ENCODE measurements at places on chromosomes 7 and 10.

DNA sequence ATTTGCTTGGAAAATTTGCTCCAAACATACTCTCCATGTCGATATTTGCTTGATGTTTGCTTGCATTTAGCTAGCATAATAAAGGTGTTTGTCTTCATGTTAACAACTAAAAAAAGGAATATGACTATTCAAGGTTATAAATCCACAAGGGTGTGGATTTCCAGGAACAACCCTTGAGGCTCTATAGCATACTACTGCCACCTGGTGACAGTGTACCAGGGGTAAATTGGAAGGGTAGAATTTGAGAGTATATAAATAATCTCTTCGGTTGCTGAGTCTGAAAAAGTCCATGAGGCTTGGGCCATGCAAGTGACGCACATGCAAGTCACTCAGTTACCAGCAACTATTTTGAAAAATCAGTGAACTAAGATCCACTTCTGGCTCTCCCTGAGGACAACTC lies 68.4 kb downstream of the SLIT1 start:
- no peak overlapping the region for H3K4me3 ChIP-seq
- no peaks in the 10 kb centered on the region for H3K36me3 ChIP-seq
- H3K27ac ChIP-seq, result no peak overlapping the region

GRCh38 chr7:134337980-134338379 lies 21.2 kb upstream of the SLC35B4 start:
- H3K27me3 ChIP-seq, result no peaks in the 10 kb centered on the region
- no peak for DNase-seq
- H3K36me3 ChIP-seq, result no peaks in the 10 kb centered on the region
- no peak overlapping the region for H3K4me3 ChIP-seq
- H3K27ac ChIP-seq, result no peak overlapping the region

GRCh38 chr10:8539056-8539455 lies 484.6 kb downstream of the GATA3 start:
- no peak for DNase-seq
- H3K4me1 ChIP-seq, result no peaks in the 10 kb centered on the region
- no peak overlapping the region for H3K27ac ChIP-seq
- H3K36me3 ChIP-seq, result no peaks in the 10 kb centered on the region
- H3K27me3 ChIP-seq, result no peaks in the 10 kb centered on the region

GRCh38 chr10:91247360-91248111 lies 27.1 kb downstream of the PCGF5 start:
- peaks cover 5% of the 10 kb centered on the region for H3K36me3 ChIP-seq
- peaks cover 13% of the 10 kb centered on the region for H3K4me1 ChIP-seq
- H3K27ac ChIP-seq, result no peak overlapping the region
- no peaks in the 10 kb centered on the region for H3K27me3 ChIP-seq
- no peak for DNase-seq
- H3K4me3 ChIP-seq, result no peak overlapping the region

DNA sequence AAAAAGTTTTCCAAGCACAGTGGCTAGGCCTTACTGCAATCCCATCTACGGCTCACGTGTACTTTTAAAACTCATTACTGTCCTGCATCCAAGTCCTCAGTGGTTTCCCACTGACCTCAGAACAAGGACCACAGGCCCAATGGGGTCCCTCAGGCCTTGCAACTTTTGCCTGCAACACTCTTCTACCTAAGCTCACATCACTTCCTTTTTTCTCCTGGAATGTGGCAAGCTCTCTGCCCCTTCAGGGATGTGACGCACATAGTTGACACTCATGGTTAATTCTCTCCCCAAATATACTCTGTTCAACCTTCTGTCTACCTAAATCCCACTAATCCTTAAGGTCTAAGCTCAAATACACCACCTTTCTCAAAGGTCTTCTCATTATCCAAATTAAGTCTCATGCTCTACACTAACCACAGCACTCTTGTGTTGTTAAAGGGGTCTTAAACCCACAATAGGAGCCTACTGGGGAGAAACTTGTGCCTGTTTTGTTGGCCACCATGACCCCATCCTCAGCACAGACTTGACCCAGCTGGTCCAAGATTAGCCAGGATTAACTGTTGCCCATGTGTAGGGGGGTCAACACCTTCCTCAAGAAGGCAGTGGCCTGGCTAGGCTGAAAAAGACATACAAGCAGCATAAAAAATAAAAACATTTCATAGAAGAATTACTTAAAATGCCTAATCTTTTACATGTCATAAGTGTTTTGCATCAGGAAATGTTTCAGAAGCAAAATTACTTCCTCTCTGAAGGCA lies 15.2 kb downstream of the HNRNPF start:
- H3K27ac ChIP-seq, result peak overlapping the region; percentile 6
- H3K4me1 ChIP-seq, result peaks cover 12% of the 10 kb centered on the region
- no peak for DNase-seq
- H3K36me3 ChIP-seq, result peaks cover 27% of the 10 kb centered on the region
- H3K27me3 ChIP-seq, result no peaks in the 10 kb centered on the region

GRCh38 chr7:150953061-150953997 lies 24.8 kb downstream of the KCNH2 start:
- H3K27me3 ChIP-seq, result no peaks in the 10 kb centered on the region
- H3K4me3 ChIP-seq, result no peak overlapping the region
- H3K27ac ChIP-seq, result no peak overlapping the region
- no peak for DNase-seq
- H3K36me3 ChIP-seq, result no peaks in the 10 kb centered on the region
- no peaks in the 10 kb centered on the region for H3K4me1 ChIP-seq

DNA sequence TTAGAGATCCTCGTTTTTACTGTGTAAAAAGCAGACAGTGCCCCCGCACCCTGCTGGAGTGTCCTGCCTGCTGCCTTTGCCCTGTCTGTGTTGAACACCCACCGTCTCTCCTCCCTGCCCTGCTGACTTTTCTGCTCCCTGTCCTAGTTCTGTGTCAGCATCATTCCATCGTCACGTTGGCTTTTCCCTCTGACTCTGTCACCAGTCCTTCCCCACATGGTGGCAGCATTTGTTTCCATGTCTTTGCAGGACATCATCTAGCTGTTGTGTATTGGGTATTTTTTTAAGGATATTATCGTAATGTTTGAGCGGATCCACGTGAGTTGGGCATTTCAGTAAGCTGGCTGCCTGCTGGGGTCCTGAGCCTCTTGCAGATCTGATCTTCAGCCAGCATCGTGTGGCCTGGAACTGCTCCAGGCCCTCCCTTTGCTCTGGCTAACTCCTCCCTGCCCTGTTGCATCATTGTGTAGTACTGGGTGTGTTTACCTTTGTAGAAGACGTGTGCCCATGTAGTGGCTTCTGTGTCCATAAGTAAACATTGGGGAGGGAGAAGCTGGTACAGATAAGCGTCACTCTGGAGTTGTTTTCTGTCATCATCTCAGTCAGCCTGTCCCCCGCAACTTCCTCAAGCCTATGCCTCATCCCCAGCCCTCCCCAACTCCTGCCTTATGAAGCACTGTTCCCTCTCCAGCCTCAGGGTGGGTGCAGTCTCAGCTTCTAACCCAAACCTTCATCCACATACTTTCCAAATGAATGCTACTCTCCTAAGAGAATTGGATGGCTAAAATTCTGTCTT lies 44.3 kb downstream of the TRRAP start:
- no peak overlapping the region for H3K27ac ChIP-seq
- H3K4me3 ChIP-seq, result no peak overlapping the region
- DNase-seq, result no peak
- H3K36me3 ChIP-seq, result peaks cover 21% of the 10 kb centered on the region

- H3K4me1 ChIP-seq, result no peaks in the 10 kb centered on the region
- no peaks in the 10 kb centered on the region for H3K36me3 ChIP-seq
- H3K27ac ChIP-seq, result no peak overlapping the region
- no peak overlapping the region for H3K4me3 ChIP-seq
Observed at GRCh38 chr7:44284216-44284615, 41.2 kb downstream of the CAMK2B start.

- H3K4me3 ChIP-seq, result no peak overlapping the region
- peaks cover 8% of the 10 kb centered on the region for H3K36me3 ChIP-seq
Observed at GRCh38 chr7:37311355-37311754, 137.3 kb downstream of the ELMO1 start.

GRCh38 chr10:52030051-52030790 lies 283.9 kb upstream of the DKK1 start:
- H3K36me3 ChIP-seq, result no peaks in the 10 kb centered on the region
- H3K27ac ChIP-seq, result no peak overlapping the region

DNA sequence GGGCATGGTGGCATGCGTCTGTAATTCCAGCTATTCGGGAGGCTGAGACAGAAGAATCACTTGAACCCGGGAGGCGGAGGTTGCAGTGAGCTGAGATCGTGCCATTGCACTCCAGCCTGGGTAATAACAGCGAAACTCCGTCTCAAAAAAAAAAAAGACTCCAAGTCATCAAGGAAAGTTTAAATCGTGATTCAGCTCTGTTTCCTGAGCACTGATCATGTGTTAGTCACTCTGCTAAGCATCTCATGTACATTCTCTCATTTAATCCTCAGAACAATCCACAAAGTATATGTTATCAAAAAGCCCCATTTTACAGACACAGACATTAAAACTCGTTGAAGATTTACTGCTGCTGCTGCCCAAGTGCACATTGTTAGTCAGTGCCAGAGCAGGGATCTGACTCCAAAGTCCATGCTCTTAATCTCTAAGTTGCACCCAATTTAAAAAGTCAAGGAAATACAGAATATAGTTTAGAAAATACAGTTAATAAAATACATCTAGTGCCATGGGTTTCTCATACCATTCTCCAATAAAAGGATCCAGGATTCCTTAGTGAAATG lies 6.2 kb downstream of the PIK3AP1 start:
- H3K36me3 ChIP-seq, result peaks cover 2% of the 10 kb centered on the region
- no peak overlapping the region for H3K27ac ChIP-seq
- no peak overlapping the region for H3K4me3 ChIP-seq
- H3K27me3 ChIP-seq, result no peaks in the 10 kb centered on the region
- peaks cover 33% of the 10 kb centered on the region for H3K4me1 ChIP-seq

DNA sequence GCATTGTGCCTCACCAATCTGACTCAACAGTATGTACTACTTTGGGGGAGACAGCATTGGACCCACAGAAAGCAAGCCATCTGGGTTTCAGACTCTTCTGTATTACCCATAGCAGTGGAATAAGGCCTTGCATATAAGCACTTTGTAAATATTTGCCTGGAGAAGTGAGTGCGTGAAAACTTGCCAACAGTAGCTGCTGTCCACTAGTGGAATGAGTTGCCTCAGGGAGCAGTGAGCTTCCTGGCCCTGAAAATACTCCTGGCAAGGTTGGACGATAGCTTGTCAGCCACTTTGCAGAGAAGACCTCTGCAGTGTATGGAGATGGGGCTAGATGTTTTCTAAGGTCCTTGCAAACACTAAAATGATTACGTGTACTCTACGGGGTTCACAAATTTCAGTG lies 21.6 kb downstream of the GARS1 start:
- H3K36me3 ChIP-seq, result peaks cover 48% of the 10 kb centered on the region
- no peaks in the 10 kb centered on the region for H3K27me3 ChIP-seq
- no peak overlapping the region for H3K4me3 ChIP-seq
- H3K27ac ChIP-seq, result no peak overlapping the region
- DNase-seq, result no peak

- no peaks in the 10 kb centered on the region for H3K4me1 ChIP-seq
- no peak overlapping the region for H3K27ac ChIP-seq
- H3K36me3 ChIP-seq, result no peaks in the 10 kb centered on the region
- no peak for DNase-seq
Observed at GRCh38 chr10:85047170-85047834, 718.9 kb downstream of the CCSER2 start.

- H3K4me3 ChIP-seq, result no peak overlapping the region
- H3K4me1 ChIP-seq, result peaks cover 24% of the 10 kb centered on the region
- no peak for DNase-seq
- no peak overlapping the region for H3K27ac ChIP-seq
- H3K36me3 ChIP-seq, result no peaks in the 10 kb centered on the region
Observed at GRCh38 chr10:3755440-3756359, 29.3 kb downstream of the KLF6 start.

GRCh38 chr7:132687981-132688383 lies 111.7 kb upstream of the PLXNA4 start:
- no peak overlapping the region for H3K27ac ChIP-seq
- no peaks in the 10 kb centered on the region for H3K27me3 ChIP-seq
- no peaks in the 10 kb centered on the region for H3K4me1 ChIP-seq
- DNase-seq, result no peak
- no peak overlapping the region for H3K4me3 ChIP-seq

GRCh38 chr10:133040198-133040597 lies 47.5 kb upstream of the ADGRA1 start:
- no peaks in the 10 kb centered on the region for H3K27me3 ChIP-seq
- DNase-seq, result no peak
- no peaks in the 10 kb centered on the region for H3K4me1 ChIP-seq
- no peak overlapping the region for H3K4me3 ChIP-seq
- no peak overlapping the region for H3K27ac ChIP-seq

- DNase-seq, result no peak
- no peaks in the 10 kb centered on the region for H3K36me3 ChIP-seq
- H3K4me3 ChIP-seq, result no peak overlapping the region
- no peaks in the 10 kb centered on the region for H3K27me3 ChIP-seq
Observed at GRCh38 chr7:12670000-12670729, 17.3 kb upstream of the ARL4A start.

GRCh38 chr7:136925044-136925443 lies 56.6 kb downstream of the CHRM2 start:
- H3K27ac ChIP-seq, result no peak overlapping the region
- no peaks in the 10 kb centered on the region for H3K27me3 ChIP-seq
- H3K4me1 ChIP-seq, result no peaks in the 10 kb centered on the region
- no peak overlapping the region for H3K4me3 ChIP-seq
- no peak for DNase-seq

All from GM12878 (cell line).